ENCODE measurements at places on chromosomes 1 and 21.
A peak's percentile ranks its signal among the peaks of the same experiment; 100 is the strongest.

- DNase-seq, result no peak
Measured at GRCh38 chr1:181425566-181425965, 57.8 kb upstream of the CACNA1E start.

DNA sequence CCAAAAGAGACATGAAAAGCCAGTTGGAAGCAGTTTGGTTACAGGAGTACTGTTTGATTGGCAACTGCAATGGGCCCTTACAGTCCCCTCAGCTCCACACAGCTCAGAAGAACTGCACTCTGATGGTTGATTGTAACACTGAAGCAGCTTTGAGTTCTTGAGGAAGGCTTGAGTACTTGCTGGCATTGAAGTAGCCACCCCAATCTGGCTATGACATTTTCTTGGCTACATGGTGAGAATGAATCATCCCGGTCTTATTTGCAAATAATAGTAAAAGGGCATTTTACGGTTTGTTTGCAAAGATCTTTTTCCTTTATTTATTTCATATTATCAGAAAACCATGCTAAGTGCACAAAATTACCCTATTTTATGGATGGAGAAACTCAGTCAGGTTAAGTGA lies 159.7 kb upstream of the BEND5 start:
- no peak for DNase-seq

DNA sequence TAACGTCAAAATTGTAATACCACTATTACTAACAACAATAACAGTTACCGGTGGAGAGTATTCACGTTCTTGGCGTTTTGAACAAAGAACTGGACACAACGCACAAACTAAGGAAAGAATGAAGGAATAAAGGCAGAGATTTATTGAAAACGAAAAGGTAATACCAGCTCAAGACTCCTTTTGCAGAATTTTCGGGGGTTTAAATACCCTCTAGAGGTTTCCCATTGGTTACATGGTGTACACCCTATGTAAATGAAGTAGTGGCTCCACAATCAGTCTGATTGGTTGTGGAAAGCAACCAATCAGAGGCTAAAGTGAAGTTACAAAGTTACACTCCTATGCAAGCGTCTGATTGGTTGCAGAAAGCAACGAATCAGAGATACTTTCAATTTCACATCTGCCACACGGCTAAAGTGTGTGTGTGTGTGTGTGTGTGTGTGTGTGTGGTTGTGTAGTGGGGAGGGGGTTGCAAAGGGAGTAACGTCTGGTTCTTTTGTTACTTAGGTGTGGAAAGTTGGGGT lies 1.1 kb upstream of the GTF2B start:
- DNase-seq, result peak; percentile 91

GRCh38 chr1:53896635-53897229 lies 2.7 kb downstream of the DIO1 start:
- DNase-seq, result peak; percentile 73

DNA sequence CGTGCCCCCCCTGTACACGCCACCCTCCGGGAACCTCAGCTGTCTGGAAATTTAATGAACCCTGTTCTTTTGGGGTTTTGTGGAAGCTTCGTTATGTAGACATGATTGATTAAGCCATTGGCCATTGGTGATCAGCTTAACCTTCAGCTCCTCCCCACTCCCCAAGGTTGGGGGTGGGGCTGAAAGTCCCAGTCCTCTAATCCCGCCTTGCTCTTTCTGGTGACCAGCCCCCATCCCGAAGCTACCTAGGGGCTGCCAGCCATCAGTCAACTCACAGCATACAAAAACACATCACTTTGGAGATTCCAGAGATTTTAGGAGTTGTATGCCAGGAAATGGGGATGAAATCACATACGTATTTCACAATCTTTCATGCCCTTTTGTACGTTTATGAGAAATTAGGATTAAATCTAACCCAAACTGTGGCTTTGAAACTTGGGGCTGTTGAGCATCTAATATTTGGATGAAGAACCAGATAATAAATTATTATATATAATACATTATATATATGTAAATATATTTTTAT lies 52.3 kb downstream of the BACE2 start:
- no peak for DNase-seq

DNA sequence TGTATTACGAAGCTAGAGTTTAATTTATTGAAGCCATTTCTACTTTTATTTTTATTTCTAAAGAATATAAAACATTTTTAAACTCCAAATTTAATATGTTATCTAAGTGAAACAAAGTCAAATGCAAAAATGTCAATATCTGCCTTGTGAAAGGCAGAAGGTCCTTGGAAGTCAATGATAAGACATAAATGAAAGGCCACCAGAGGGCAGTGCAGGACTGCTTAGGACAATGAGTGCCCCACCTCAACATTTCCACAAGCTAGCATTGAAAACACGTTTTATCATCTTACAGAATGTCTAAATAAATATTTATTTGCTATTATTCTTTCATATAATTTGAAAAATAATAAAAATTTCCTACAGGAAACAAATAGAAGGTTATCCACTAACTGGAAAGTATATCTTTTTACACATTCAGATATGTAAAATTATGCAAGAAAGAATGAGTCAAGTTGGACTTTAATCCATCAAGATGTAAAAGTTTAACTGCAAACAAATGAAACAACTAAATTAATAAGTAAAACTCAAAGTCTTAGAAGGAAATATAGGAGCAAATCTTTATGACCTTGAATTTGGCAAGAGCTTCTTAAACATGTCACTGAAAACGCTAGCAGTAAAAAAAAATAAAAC lies 140.1 kb upstream of the FMN2 start:
- peak; percentile 41 for DNase-seq

DNA sequence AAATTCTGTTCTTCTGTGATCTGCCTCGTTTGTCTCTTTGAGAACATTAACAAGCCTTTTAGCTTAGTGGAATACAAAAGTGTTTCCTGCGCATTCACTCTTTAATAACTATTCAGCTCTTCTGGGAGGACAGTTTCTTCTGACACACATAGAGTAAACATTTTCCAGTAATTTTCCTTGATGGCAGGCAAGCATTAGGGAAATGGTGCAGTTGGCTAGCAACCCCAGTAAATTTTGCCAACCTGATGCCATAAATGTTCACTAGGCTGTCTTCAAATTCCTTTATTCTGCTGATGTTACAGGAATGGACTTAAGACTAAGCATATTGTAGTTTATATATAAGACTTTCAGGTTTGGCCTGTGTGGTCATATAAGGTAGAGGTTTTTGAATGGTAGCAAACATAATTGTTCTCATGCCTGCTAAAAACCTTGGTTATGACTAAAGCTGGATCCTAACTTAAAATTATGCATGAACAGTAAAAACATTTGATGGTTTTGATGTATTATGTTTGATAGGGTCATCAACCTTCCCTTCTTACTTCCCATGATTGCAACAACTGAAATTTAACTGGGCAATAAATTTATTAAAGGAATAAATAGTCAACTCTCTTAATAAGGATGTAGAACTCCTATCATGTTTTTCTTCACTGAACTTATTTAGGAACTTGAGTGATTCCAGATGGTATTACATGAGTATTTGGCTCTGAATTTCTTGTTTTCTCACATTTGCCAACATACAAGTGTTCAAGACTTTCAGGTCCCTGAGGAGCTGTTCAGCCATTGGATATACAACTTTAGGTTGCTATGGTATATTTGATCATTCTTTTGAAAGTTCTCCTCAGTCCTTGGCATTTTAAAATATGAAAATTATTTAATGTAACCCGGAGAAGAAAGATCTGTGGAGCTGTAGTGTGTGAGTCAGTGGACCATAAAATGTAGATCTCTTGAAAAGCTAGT lies 223.4 kb downstream of the FMN2 start:
- DNase-seq, result no peak

- DNase-seq, result no peak
Measured at GRCh38 chr1:91696321-91696720, 189.6 kb downstream of the TGFBR3 start.

DNA sequence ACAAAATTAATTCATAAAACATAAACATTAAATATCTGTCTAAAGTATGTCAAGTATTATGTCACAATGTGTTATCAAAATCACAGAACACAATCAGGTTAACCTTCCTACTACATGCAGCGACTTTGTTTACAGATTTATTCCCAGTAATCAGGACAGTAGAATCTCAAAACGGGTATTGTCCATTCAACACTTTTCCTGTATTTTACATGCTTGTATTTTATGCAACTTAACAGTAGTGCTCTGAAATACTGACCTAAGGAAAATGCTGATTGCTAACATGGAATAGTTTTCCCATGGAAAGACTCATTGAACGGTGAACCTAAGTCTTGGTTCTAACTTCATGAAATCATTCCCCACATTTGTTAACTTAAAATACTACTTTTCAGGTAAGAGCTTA lies 2.3 kb downstream of the SERBP1 start:
- DNase-seq, result no peak

- DNase-seq, result no peak
Measured at GRCh38 chr1:11132563-11133293, 33.1 kb upstream of the EXOSC10 start.

- DNase-seq, result no peak
Measured at GRCh38 chr1:230393722-230394121, 32.4 kb downstream of the PGBD5 start.

DNA sequence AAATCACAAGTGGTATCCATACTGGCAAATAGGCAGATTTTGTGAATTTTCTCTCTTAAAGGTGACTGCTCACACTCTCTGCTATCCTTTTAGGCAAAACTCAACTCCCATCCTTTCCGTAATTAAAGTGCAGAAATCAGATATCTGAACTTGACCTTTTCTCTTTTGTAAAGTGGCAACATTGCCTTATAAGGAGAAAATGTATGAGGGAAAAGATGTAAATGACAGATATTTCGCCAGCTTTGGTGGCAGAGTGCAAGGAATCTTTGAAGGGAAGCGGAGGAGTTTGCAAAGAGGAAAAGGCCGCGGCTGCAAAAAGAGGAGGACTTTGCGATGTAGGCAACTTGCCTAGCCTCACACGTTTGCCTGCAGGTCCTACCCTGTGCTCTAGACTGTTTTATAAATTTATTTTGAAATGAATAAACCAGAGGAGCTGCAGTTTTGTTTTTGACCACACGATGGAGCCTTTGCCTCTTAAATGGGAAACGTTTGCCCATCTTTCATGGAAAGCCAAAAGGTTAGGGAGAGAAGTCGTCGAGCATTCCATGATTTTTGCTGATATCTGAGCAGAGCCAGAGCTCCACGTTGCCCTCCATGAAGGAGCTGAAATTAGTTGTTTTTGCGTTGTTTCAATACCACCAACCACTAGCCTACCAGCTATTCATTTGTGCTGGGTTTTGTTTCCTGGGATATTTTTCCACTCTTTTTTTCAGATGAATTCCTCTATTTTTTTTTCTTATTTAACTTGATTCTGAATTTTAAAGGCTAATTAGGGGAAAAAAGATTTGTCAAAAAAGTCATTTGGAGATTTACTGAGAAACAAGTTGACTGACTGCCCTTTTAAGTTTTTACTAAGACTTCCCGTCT lies 242.3 kb downstream of the LMX1A start:
- DNase-seq, result peak; percentile 26

DNA sequence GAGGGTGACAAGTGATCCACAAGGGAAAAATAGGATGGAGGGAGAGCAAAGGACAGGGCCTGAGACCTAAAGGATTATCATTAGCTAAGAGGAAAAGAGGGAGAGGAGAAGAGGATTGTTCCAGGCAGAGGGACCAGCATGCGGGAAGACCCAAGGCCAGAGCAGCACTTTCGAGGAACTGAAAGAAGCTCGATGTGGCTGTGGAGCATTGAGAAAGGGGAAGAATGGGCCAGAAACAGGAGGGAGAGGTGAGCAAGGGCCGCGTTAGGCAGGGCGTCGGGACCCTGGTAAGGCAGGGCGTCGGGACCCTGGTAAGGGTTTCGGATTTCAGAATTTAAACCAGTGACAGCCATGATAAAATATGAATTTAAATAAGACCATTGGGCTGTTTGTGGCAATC lies 22.8 kb upstream of the CSF1 start:
- DNase-seq, result no peak

- DNase-seq, result no peak
Measured at GRCh38 chr1:26856604-26857469, 6.1 kb upstream of the SFN start.

Data from LNCaP clone FGC (cell line).